ENCODE measurements at places on chromosomes 13 and 19.

- DNase-seq: no peak
Measured at GRCh38 chr13:94269557-94269956, 209.9 kb downstream of the DCT start.

GRCh38 chr13:48562296-48563066 lies 29.6 kb upstream of the RCBTB2 start:
- DNase-seq: peak; percentile 87

GRCh38 chr19:32976223-32976805 lies 4.3 kb downstream of the FAAP24 start:
- DNase-seq: peak; percentile 45

- DNase-seq: no peak
Measured at GRCh38 chr19:2546128-2547032, 70.5 kb downstream of the GADD45B start.

GRCh38 chr13:73142071-73142470 lies 83.3 kb downstream of the KLF5 start:
- DNase-seq: no peak

DNA sequence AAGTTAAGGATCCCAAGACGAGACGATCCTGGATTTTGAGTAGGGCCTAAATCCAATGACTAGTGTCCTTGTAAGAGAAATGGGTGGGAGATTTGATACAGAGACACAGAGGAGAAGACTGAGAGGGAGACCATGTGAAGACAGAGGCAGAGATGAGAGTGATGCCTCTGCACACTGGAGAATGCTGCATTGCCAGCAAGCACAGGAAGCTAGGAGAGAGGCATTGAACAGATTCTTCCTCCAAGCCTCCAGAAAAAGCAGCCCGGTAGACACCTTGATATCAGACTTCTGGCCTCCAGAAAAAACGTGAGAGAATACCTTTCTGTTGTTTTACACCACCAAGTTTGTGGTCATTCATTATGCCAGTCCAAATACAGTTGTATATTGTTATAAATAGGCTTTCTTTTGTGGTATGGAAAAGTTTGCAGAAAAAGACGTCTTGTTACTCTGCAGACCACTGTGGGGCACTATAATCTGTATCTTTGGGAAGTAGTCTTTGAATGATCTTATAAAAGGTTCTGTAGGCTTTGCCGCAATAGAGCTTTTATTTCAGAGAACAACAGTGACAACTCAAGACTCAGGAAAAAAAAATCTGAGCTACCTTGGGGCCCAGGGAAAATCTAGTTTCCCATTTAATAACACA lies 17.9 kb upstream of the RFC3 start:
- DNase-seq: no peak

DNA sequence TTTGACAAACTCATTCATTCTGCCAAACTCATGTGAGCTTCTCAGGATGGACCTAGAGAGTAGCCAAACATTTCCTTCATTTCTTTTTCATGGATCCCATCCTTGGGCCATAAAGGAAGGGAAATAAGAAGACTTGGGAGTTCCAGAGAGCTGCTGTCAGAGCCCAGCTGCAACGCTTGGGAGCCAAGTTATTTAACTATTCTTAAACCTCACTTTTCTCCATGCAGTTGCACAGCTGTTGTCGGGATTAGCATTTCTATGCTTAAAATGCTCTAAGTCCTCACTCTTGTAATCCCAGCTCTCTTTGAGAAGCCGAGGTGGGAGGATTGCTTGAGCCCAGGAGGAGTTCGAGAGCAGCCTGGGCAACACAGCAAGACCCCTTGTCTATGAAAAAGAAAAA lies 11.7 kb upstream of the CASP14 start:
- no peak for DNase-seq

DNA sequence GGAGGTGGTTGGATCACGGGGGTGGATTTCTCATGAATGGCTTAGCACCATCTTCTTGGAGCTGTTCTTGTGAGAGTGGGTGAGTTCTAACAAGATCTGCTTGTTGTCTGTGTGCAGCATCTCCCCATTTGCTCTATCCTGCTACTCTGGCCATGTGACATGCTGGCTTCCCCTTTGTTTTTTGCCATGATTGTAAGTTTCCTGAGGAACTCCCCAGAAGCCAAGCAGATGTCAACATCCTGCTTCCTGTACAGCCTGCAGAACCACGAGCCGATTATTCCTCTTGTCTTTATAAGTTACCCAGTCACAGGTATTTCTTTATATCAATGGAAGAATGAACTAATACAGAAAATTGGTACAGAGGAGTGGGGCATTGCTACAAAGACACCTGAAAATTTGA lies 2.3 kb upstream of the SIGLEC12 start:
- no peak for DNase-seq

- DNase-seq: no peak
Measured at GRCh38 chr13:114065926-114066774, 66.3 kb downstream of the RASA3 start.

DNA sequence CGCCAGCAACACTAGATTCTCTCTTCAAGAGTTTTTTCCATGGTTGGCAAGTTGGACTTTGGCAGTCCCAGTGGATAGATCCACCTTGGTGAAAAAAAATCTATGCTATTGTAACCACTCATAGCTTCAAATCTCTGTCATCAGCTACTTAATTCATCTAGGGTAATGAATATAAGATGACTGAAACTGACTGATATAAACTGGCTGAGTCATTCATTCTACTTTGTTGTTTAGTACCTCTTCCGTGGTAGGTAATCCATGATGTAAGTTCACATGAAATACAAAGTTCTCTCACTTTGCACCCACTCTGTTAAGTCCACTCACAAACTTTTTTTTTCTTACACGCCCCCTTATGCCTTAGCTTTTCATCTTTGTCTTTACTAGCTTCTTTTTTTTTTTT lies 1381.5 kb downstream of the SLITRK5 start:
- no peak for DNase-seq

GRCh38 chr19:48533770-48534169 lies 18.2 kb upstream of the SULT2B1 start:
- no peak for DNase-seq

GRCh38 chr13:104106705-104107393 lies 1040.6 kb upstream of the SLC10A2 start:
- no peak for DNase-seq

GRCh38 chr13:76027131-76027530 lies 391.0 kb downstream of the LMO7 start:
- no peak for DNase-seq

GRCh38 chr13:101415358-101416174 lies 742 bp downstream of the NALCN start:
- DNase-seq: no peak

DNA sequence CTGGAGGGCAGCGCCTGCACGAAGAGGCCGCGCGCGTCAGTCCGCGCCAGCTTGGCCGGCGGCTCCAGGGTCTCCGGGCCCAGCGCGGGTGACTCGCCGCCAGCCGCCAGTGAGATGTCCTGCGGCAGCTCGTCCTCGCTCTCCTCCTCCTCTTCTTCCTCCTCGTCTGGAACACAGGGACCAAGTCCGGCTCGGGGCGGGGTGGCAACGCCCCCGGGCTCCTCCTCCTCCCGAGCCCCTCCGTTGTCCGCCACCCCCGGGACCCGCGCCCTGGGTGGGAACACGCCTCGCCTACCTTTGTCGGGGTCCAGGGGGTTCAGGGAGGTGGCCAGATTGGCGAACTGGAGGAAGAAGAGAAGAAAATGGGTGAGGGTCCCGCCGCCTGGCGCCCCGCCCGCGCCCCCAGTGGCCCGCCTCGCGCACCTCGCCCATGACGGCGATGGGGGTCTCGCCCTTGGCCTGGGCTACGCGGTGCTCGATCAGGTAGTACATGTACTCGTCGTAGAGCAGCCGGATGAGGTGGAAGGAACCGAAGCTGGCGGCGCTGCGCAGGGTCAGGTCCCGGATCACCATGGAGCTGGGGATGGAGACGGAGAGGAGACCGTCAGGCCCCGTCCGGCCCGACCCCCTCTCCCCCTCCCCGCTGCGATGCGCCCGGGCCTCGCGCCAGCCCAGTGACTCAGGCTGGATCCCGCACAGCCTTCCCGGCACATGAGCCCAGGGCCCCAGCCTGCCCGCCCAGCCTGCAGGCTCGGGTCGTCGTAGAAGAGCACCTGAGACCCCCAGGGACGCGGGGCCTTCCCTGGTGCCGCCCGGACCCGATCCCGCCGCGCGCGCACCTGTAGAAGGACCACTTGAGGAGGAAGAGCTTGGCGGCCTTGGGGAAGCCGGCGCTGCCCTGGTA lies 10.6 kb downstream of the DCAF15 start:
- DNase-seq: no peak

- no peak for DNase-seq
Measured at GRCh38 chr13:70203661-70204229, 95.5 kb upstream of the KLHL1 start.

DNA sequence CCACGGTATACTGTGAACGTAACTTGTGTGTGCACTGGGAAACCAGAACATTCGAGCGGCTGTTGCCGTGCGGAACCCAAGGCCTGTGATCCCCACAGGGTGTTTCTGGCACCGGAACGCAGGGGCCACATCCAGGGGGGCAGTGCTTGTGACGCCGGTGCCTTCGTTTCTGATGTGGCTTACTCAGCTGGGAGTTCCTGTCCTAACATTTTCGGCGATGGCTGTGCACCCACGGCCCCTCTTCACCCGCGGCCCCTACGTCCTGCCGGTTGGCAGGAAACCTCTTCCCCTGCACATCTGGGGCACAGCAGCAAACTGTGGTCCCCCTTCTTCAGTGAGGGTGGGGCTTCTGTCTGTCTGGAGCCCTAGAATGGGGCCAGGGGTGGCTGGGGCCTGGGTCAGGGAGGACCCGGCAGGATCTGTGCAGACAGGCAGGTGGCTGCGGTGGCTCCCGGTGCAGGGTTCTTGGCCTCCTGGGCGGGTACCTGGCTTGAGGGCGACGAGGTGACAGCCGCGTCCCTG lies 26.2 kb downstream of the CSNK1G2 start:
- DNase-seq: peak; percentile 55
